GM03348 (cell line): ENCODE measurements at places on chromosomes 2 and 18.

DNA sequence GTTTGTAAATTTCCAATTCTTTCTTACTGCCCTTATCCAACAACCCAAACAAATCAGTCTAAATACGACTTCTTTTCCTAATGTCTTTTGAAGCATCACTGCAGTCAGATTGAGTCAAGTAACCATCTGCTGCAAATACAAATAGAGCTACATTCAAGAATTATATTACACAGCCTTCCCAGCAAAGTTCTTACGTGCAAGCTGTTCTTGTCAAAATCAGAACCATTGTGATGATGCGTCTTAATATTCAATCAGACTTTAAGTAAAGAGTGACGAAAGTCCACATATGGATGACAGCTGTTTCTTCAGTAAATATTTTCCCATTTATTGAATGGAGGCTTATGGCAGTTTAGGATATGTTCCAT, 943.8 kb downstream of the LRP1B start:
- no peak for DNase-seq

DNA sequence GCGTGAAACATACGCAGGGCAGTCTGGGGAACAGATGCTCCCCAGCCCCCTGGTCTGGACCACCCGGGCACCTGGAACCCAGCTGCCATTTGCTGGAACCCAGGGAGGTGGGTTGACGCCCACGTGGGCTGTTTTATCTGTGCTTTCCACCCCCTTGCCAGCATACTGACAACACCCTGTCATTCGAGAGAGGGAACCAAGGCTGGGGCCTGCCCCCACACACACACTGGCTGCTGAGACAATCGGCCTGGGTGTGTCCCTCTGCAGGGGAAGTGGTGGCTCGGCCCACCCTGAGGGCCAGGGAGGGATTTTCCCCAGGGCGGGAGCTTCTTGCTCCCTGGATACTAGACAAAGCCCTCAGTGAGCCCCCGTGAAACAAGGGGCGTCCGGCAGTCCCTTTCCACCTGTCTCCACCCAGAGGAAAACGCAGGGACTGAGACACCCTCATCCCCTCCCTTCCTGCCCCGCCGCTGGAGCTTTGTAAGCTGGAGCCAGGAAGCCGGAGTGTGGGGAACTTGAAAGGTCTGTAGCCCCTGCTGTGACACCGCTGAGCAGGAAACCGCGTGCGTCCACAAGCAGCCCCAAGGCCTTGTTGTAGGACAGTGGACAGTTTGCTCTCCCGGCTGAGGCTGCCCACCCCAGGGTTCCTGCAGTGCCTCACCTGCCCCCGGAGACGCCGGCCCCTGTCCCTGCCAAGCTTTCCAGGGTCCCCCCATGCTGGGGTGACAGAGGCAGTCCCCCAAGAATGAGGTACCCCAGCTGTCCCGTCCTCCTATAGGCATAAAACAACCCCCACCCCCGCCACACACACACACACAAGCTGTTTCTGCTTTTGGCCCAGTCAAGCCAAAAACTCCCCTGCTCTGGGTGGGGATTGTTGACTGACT, 14.1 kb upstream of the KLF11 start:
- DNase-seq: peak; percentile 49

- DNase-seq: no peak
Observed at GRCh38 chr18:9850309-9850708, 35.5 kb upstream of the TXNDC2 start.

DNA sequence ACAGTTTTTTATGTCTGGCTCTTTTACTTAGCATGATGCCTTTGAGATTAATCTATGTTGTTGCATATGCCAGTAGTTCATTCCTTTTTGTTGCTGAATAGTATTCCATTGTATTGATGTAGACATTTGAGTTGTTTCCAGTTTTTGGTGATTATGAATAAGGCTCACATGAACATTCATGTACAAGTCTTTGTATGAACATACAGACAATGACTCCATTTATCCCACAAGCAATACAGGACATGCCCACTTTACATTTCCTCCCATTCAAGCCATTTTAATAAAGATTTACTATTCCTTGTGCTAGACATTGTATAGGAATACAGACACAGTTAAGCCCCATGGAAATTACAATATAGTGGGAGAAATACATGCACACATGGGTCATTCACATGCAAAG, 118.0 kb downstream of the TRIM43 start:
- no peak for DNase-seq
